ENCODE measurements at places on chromosomes 2 and 18. TPM values are rescaled to one million over a fixed set of nuclear protein-coding genes. Genes with fewer than 3 reads are reported as not detected.

Gene PELI1
- 37.5 TPM for total RNA-seq

DNA sequence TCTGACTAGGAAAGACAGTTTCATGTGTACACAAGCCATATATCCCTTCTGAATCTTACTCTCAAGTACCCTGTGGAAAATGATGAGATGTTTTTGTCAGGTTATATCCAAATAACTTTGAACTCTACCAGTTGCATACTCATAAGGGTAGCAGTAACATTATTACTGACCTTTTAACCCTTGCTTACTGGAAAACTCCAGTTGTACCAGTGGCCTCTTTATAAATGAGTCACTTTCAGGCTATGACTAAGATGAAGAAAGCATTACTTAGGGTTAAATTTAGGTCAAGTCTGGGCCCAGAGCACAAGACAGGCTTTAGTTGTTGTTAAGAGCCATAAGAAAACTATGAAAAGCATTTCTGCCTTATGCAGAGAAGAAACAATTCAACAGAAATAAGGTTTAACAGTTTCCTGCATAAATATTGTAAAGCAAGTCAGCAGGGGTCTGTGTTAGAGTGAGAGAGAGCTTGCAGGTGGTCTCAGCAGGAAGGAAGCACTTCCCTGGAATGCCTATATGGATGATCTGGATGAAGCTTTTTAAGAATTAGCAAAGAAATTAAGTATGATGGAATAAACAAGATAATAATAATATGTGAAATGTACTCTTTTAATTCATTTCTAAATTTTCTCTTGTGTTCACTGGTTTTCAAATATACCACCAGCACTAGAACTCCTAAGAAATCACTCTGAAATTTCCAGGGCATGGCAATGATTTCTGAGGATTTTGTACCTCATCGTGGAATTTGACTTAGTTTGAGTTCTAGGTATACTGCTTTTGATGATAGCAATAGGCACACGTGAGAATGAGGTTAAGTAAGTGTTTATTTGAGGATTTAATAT, 126.6 kb downstream of the UBE2E3 start:
- no peak for DNase-seq

Gene LRP2
- total RNA-seq: 14.5 TPM

Gene UGP2
- 165 TPM for total RNA-seq

GRCh38 chr2:28486526-28486925, 9.3 kb upstream of the PLB1 start:
- no peak for DNase-seq

GRCh38 chr2:114049280-114049679, 159.4 kb downstream of the ACTR3 start:
- DNase-seq: no peak

DNA sequence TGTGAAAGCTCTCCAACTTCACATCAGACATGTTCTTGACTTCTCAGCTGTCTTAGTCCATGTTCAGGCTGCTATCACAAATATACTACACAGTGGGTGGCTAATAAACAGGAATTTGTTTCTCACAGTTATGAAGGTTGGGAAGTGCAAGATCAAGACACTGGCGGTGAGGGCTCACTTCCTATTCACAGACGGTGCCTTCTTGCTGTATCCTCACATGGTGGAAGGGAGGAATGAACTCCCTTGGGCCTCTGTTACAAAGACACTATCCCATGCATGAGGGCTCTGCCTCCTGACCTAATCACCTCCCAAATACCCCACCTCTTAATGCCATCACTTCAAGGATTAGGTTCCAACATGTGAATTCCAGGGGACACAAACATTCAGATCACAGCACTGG, 9.7 kb downstream of the UXS1 start:
- no peak for DNase-seq

Gene POTEJ
- not detected for total RNA-seq

- no peak for DNase-seq
Measured at GRCh38 chr2:32290000-32290339, 12.3 kb downstream of the YIPF4 start.

Gene FSIP2
- total RNA-seq: 0.73 TPM

DNA sequence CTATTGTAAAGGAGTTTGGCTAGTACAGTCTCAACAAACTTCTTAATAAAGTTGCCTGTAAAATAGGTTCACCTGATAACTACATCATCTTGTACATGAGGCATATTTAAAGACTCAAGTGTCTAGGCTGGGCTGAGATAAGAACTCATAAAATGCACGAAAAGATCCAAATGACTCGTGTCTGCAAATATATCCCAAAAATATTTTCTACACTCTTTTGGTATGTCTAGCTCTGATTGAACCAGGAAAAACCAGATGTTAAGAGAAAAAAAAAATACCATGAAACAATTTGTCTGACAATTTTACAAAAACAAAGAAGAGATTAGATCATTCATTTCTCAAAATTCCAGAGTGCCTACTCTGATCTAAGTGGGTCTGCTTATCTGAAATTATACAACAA, 166.9 kb upstream of the OSR1 start:
- DNase-seq: no peak

Gene FNDC4
- total RNA-seq: 8.0 TPM

GRCh38 chr2:183224948-183225347, 100.7 kb downstream of the NUP35 start:
- no peak for DNase-seq

- no peak for DNase-seq
Measured at GRCh38 chr18:12052866-12053265, 40.8 kb upstream of the ANKRD62 start.

Gene IL36RN
- total RNA-seq: not detected

DNA sequence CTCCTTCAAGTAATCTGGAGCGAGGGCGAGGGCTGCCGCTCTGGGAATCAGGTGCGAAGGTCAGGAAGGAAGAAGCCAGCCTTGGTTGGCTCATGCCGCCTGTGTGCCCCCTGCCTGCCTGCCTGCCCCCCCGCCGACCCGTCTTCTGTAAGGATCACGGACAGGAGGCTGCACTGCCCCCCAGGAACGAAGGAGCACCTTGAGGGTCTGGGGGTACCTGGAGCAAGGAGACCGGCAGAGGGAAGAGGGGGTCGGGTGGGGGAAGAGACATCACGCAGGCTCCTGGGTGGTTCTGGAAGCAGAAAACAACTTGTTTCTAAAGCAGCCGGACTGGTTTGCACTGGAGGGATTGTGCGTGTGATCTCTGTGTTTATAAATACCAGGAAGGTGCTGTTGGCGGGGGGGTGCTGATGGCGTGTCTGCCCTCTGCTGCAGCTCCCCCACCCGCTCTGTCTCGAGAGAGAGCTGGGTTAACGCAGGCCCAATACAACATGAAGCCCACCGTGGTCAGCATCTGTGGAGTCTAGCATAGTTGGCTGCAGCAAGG, 1.7 kb downstream of the FOSL2 start:
- DNase-seq: no peak

Data from left lung (tissue), 14 donors.